Stimulated activated CD4-positive, alpha-beta T cell treated with anti-CD3 and anti-CD28 coated beads, TNF-alpha, amount 100 ng/mL, for 48 hours (primary cell): ENCODE measurements at places on chromosomes 13 and 19.

GRCh38 chr13:114089751-114090400, 42.5 kb downstream of the RASA3 start:
- DNase-seq = no peak

DNA sequence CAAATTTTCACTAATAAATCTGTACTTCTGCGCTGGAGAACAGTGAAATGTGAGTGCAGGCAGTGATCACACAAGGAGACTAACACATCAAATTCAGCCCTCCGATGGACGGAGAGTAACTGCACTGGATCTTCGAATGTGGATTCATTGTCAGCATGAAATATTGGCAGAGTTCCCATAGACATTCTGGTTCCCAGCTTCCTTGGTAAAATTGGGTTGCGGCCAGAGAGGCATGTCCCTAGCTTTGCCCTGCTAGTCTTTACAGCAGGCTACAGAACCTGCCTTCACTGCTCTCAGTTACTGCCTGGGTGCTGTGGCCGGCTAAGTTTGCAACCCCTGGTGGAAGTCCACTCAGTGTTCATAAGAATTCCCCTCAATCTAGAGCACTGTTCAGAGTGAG, 32.3 kb upstream of the UQCRFS1 start:
- DNase-seq = no peak

GRCh38 chr13:51501592-51502152, 48.8 kb upstream of the INTS6 start:
- no peak for DNase-seq

- no peak for DNase-seq
Measured at GRCh38 chr19:8611877-8612806, 1.6 kb upstream of the ADAMTS10 start.

- no peak for DNase-seq
Measured at GRCh38 chr13:51912091-51912490, 50.3 kb downstream of the CCDC70 start.

DNA sequence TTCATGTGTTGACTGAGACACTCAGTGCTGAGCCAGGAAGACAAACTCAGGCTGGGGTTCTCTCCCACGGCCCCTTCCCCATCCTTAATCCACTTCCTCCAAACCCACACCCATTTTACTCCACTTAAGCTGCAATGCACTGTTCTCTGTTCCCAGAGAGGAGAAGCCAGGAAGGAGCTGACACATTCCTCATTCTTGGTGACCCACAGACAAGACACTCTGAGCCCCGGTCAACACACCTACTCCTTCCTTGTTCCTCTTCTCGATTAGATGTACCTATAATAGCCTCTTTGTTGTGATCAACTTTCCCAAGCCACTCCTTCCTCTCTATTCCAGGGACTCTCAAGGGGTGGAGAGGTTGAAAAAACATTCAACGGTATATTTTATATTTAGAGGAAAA, 47.1 kb downstream of the INSR start:
- no peak for DNase-seq

GRCh38 chr19:8567522-8568172, 9.6 kb downstream of the MYO1F start:
- DNase-seq = no peak

- no peak for DNase-seq
Measured at GRCh38 chr19:28956961-28957360, 256.0 kb downstream of the UQCRFS1 start.

- no peak for DNase-seq
Measured at GRCh38 chr19:28874742-28875141, 338.2 kb downstream of the UQCRFS1 start.

GRCh38 chr13:84934911-84935310, 864.3 kb downstream of the SLITRK6 start:
- no peak for DNase-seq

GRCh38 chr13:25232937-25233515, 54.3 kb downstream of the MTMR6 start:
- no peak for DNase-seq

GRCh38 chr19:38022791-38023670, 116.0 kb downstream of the SIPA1L3 start:
- no peak for DNase-seq
